ENCODE measurements at places on chromosomes 2 and 18.

GRCh38 chr18:306608-307255, 38.9 kb upstream of the THOC1 start:
- no peak for DNase-seq

DNA sequence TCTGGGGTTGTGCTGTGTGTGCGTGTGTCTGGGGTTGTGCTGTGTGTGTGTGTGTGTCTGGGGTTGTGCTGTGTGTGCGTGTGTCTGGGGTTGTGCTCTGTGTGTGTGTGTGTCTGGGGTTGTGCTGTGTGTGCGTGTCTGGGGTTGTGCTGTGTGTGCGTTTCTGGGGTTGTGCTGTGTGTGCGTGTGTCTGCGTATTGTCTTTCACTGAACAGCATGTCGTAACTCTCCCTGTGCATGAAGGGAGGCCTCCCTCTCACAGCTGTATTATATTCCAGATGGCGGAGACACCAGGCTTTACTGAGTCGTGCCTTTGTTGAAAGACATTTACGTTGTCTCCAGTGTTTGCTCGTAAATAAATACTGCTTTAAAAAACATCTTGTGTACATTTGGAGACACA, 5.9 kb downstream of the ACKR3 start:
- DNase-seq = no peak

DNA sequence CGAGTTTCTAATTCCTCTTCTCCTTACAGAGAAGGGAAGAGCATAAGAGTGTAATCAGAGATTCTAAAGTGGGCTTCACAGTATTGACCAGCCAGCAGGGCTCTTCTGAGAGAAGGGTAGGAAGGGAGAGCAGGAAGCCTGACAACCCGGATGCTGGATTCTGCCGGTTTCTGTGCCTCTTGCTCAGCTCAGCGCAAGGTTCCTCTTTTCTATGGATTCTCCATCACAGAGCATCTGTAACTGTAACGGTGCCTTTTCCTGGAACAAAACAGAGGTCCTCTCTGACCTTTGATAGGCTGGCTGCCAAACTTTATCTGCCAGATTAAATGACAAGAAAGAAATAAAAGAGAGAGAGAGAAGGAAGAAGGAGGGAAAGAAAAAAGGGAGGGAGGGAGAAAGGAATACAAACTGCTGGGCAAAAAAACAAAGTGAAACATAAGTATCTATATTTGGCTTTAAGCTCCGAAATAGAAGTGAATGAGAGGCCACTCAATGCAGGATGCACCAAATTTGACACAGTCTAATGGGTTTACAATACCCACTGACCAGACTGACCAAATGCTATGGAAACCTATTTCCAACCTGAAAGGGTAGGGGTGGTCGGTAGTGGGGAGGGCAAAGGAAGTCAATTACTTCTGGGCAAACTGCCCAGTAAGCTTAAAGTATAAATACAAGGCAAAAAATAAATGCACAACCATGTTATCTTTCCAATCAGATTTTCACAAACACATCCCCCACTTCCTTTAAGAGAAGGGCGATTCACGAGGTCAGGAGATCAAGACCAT, 59.2 kb downstream of the PIEZO2 start:
- no peak for DNase-seq

DNA sequence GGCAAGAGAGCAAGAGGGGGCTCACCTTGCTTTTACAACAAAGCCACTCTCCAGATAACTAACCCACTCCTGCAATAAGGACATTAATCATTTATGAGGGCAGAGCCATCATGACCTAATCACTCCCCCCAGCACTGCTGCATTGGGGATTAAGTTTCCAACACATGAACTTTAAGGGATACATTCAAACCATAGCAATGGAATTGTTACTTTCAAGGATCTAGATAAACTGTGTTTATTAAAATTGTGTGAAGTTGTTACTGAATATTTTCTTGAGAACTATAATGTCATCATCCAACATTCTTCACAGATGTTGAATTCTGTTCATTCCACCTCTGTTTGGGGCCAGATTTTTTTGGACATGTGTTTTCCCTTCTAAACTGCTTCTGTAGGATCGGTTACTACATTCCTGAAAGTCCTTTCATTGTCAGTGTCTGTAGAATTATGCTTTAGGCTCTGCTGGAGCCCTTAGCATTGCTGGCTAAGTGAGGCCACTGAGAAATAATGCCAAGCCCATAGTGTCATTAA, 50.4 kb downstream of the SPATS2L start:
- no peak for DNase-seq

GRCh38 chr18:79934311-79935097, 16.9 kb downstream of the SLC66A2 start:
- no peak for DNase-seq

DNA sequence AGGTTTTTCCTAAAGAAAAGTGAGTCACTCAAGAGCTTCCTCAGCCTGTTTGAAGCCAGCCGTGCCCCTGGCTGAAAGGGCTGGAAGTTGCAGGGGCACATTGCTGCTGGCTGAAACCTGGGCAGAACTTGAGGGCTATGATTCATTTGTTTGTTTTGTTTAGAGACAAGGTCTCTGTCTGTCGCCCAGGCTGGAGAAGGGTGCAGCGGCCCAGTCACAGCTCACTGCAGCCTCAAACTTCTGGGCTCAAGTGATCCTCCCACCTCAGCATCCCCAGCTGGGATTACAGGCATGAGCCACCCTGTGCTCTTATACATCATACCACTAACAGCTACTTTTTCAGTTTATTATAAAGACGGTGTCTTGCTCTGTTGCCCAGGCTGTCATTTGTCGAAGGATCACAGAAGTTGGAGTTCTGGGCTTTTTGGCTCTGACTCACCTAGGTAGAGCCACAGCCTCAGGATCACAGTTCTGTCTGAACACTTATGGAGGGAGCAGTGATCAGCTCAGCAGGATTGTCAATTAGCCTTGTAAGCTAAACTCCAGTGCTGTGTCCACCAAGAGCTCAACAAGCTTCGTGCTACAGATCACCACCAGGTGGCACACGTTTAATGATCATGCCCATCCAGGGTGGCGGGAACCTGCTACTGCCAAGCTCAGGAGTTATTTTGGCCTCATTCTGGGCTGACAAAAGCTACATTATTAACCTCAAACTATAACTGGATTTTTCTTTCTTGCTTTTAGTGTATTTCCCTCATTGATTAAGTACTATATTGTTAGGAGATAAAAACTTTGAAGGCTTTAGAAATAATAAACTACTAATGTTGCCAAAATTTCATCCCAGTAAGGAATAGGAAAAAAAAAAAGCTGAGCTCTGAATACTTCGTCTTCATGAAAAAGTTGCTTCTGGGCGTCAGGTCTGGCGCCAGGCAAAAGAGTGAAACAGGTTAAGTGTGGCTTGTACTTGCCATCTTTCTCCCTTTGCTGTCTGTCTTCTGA, 57.9 kb downstream of the ARHGEF33 start:
- peak; percentile 74 for DNase-seq

GRCh38 chr2:39300044-39300978, 56.5 kb upstream of the CDKL4 start:
- DNase-seq = no peak

GRCh38 chr2:218448934-218449333, 30.0 kb downstream of the VIL1 start:
- DNase-seq = no peak

GRCh38 chr2:113791697-113792590, 35.5 kb upstream of the SLC35F5 start:
- DNase-seq = no peak

DNA sequence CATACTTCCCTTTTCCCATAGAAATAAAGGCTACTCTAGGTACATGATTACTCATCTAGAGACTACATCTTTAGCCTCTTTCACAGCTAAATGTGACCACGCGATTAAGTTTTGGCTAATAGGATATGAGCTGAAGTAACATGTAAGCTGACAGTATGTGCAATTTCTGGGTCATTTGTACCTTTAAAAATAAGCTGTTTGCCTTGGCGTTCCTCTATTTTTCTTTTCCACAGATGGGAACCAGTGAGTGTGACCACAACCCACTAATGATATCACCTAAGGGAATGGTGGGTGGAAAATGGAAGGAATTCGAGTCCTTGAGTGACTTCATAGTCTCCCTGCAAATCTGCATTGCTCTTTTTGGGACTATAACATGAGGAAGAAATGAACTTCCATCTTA, 11.7 kb upstream of the NABP1 start:
- DNase-seq = no peak

DNA sequence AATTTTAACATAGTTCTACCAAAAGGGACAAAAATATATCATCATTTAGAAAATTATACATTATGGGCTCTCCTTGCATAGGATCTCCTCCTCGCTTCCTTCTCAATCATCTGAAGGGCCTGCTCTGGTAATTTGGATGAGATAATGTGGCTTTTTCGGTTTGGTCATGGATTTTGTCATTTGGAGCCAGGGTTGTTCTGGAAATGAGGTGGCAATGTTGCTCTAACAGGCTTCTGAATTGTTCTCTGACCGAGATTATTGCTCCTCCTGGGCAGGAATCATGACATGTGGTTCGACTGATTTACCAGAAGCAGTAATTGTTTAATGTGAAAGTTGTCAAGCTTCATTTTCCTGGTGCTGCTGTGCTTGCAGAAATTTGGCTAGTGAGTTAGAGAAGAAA, 194.7 kb upstream of the ERBB4 start:
- no peak for DNase-seq

GRCh38 chr2:236175548-236176150, 7.5 kb upstream of the GBX2 start:
- no peak for DNase-seq

- DNase-seq = no peak
Observed at GRCh38 chr2:178674122-178674521, 133.1 kb downstream of the TTN start.

DNA sequence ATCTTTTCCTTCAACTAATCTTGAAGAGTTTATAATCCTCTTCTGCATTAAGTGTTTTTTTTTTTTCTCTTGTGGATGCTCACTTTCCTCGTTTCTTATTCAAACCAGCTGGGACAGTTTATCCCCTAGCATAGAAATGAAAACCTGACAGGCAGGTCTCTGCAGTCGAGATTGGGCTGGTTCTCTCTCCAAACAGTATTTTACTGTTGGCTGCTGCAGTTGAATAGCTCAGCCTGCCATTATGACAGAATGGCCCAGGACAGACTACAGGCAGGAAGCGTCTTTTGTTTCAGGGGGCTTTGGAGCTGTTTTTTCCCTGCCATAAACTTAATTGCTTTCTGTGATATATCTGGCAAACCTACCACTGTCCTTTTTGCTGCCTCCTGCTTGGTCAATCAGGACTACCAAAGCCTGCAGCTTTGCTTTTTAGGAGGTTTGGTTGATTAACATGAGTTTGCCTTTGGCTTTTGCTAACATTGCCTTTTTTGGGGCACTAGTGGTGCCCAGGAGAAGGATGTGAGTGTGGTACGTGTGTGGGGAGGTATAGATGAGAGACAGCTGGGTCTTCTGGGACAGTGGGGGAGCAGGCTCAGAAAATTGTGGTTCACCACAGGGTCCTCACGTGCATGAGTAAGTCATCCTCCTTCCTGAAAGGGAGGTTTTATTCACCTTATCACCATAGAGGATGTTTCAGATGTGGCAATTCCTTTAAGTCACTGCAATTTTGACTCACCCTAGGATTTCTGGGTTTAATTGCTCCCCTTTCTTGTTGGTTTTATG, 128.7 kb downstream of the LYPD6B start:
- DNase-seq = no peak

DNA sequence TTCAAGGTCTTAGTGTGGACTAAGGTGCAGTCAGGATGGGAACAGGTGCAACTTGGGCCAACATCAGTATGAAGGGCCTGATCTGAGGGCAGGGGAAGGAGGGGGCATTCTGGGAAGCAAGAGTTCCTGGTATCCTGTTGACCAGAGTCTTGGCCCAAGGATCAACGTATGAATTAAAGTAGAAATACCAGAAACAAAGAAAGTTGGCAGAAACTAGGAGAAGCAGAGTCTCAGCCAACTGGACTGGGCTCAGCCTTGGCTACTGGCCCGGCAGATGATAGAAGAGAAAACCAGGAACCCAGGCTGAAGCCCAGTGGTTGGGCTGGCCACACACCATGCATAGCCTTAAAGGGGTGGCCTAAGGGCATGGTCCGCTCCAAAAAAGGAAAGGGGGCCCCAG, 2.3 kb downstream of the CETN1 start:
- DNase-seq = peak; percentile 57

DNA sequence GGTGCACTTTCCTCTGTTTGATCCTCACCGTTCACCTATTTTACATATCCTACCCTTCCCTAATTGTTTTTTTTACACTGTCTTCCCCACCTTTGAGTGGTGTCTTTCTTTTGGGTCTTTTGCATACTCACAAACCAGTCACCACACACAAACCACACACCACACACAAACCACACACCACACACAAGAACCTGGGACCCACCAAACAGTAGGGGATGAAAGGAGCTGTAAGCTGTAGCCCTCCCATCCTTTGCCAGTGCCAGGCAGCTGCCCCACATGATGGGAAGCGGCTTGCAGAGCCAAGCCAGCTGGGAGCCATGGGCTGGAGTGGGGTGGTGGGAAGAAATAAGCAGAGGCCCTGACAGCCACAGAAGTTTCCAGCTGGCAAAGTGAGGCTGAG, 38.9 kb upstream of the MSH6 start:
- DNase-seq = no peak

DNA sequence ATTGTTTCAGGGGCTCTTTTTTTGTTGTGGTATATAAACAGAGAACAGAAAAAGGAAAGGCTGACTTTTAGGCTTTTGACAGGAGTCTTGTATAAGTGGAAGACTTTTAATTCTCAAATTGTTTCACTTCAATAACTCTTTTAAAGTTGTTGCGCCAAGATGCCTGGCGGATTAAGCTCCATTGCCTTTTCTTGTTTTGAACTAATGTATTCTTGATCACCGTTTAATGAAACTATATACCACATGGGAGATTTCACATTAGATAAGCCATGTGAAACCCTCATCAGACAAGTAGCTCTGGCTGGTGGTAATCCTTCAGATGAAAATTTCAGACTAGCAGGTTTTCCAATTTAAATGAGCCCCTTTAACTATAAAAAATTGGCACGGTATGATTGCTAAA, 257.4 kb downstream of the CCDC178 start:
- no peak for DNase-seq

GRCh38 chr2:60480089-60480773, 73.2 kb downstream of the BCL11A start:
- DNase-seq = no peak

DNA sequence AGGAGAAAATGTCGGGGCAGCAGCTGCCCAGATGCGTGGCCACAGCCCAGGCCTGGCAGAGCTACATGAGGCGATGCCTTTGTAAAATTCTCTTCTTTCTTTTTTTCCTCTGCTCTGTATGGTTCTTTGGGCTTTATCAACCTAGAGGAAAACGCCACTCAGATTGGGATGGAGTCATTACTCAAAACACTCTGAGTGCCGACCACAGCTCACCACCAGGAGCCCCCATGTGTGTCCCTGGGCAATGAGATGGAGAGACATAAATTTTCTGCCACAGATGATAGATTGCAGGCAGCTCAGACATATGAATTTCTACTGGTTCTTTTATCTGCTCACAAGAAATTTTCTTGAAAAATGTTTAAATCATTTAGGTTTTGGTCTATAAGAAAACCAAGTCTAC, 56.0 kb downstream of the PARD6G start:
- DNase-seq = no peak

GRCh38 chr18:42980426-42980825, 135.1 kb downstream of the RIT2 start:
- no peak for DNase-seq

- no peak for DNase-seq
Observed at GRCh38 chr2:168518555-168519066, 62.5 kb downstream of the CERS6 start.
